ENCODE measurements at places on chromosomes 5 and 9.
A peak's percentile ranks its signal among the peaks of the same experiment; 100 is the strongest.

DNA sequence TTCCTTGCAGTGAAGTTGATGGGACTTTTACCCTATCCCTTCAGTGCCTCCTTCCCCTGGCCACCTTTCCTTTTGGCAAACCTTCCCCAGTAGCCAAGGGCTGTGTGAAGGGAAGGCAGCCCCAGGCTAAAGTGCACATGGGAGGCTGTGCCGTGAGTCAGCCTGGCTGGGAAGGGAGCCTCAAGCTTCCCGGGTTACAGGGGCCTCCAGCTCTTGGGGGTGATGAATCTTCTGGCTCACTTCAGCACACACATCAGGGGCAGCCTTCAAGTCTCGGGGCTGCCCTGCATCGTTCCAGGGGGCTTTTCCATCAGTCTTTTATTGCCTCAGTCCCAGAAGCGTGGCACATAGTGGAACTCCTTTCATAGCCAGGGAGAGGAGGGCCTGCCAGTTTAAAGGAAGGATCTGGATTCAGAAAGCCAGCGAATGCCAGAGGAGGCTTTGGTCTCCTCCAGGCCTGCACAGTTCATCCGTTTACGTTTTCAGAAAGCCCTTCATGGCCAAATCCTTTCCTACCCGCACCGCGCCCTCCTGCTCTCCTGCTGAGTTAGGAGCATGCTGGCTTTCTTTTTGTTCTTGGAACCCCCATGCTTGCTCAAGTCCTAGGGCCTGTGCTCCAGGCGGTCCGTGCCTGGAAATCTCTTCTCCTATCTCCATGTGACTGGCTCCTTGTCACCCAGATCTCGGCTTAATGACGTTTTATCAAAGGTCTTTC lies 134.8 kb upstream of the KLF4 start:
- no peak for DNase-seq

DNA sequence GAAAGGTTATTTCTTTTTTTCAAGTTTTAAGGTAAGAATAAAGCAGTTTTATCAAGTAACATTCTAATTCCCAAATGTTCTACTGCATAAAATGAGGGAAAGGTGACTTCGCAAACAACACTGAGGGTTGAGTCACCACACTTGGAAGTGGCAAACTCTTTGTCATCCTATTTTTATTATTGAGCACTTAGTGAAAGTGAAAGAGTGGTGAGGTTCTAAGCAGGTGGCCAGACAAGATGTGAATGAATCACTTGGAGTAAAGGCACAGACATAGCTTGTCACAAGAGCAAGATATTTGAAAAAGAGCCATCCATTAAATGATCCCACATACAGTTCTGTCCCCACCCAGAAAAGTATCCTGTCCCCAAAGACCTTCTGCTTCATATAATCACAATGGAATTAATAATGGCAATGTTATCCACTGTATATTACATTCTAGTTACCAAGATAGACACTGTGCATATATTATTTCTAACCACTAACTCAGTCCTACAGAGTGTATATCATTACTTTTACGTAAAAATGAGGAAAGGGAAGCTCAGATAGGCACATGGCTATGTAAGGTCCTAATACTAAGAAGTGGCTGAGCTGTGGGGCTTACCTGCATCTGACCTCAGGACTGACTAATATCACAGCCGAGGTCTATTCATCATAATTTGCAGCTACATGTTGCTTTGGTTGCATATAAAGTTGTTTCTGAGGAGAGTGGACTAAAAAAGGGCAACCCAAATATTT lies 730.4 kb upstream of the MEF2C start:
- DNase-seq, result no peak

DNA sequence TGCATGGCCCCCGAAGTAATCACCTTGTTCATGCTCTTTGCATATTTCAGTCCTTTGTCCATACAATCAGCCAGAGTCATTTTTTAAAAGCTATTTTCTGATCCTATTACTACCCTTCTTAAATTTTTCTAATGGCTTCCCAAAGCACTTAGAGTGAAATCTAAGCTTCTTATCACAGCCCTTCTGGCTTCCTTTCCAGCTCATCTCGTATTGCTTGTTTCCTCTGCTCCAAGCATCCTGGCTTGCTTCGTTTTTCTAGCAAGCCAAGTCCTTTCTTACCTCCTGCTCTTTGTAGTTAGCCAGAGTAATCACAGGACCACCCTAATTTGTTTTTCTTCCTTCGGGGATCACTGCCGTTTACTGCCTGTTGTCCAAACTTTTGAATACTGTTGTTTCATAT lies 453.3 kb downstream of the KIF4B start:
- DNase-seq, result no peak

DNA sequence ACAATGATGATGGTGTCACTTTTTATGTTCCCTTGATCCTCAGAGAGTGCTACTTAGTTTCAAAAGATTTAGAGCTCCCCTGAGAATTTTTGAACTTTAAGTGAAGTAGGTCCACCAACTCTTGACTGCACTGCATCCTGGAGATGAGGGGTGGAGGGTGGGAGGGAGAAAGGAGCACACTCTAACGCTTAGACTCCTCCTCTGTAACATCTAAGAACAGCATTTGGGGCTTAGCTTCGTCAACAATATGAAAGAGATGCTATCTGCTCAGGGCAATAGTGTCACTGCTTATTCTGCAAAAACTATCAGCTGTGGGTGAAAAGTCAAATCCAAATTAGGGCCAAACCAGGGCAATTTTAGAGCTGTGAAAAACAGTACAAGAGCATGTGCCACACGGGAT lies 242.8 kb upstream of the EFNA5 start:
- DNase-seq, result no peak

- no peak for DNase-seq
Observed at GRCh38 chr9:27538647-27539046, 9.0 kb upstream of the MOB3B start.

GRCh38 chr9:72315510-72316311 lies 49.3 kb downstream of the ZFAND5 start:
- DNase-seq, result peak; percentile 25

DNA sequence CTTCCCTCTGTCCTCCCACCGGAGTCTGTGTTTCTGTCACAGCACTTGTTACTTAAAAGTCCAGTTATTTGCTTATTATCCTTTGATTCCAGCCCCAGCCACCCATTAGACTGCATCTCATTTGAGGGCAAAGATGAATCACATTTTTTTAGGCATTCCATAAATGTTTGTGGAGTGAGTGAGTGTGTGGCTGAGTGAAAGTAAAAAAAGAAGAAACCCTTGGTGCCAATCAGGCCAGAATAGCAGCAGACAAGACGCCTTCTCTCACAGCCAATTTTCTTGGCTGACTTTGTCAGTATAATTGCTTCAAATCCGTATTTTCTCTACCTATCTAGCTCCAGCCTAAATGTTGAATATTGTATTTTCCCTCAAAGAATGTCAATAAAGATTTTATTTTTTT lies 613.0 kb upstream of the WWC1 start:
- no peak for DNase-seq

DNA sequence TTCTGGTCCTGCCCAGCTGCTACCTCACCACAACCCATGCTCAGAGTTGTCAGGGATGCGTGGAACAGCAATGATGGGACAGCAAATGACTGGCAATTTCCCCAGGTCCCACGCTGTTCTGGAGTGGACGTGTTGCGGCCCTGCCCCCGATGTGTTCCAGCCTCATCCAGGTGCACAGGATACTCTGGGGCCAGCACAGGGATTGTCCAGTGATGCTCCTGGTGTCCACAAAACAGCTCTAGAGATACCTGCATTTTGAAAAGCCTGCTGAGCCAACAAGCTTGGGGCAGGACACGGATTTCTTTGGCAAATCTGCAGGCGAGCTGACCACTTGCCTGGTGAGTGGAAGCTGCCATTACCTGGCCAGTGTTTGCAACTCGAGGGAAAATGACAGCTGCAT lies 88.7 kb downstream of the ANKRD33B start:
- no peak for DNase-seq

- no peak for DNase-seq
Observed at GRCh38 chr5:68381060-68381459, 165.5 kb downstream of the PIK3R1 start.

DNA sequence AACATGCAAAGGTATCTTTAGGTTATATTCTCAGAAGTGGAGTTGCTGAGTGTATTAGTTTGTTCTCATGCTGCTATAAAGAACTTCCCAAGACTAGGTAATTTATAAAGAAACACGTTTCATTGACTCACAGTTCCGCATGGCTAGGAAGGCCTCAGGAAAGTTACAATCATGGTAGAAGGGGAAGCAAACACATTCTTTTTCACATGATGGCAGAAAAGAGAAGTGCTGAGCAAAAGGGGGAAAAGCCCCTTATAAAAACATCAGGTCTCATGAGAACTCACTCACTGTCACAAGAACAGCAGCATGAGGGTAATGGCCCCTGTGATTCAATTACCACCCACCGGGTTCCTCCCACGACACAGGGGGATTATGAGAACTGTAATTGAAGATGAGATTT lies 163.6 kb upstream of the PRLR start:
- DNase-seq, result no peak

DNA sequence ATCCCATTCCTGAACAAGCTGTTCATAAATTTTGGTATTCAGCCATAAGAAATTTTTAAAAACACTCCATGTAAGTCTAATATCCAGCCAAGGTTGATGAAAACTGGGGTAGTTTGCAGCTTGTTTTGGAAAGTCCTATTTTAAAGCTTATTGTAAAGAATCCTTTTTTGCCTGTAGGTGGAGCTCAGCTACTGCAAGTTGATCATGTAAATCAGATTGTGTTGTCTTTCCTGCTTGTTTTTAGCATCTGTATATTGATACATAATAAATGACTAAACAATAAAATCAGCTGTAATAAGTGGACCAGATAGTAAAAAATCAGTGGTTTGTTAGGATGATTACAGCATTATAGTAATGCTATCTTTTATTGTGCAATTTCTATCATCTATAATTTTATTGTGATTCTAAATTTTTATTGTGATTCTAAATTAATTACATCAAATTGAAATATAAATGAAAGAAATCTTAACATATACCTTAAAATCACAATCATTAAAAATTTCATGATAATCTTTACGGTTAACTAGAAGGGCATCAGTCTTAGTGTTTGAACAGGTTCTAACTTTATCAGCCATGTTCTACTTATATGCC lies 42.4 kb downstream of the CWC27 start:
- no peak for DNase-seq

GRCh38 chr5:17096952-17097695 lies 120.3 kb upstream of the BASP1 start:
- peak; percentile 1 for DNase-seq

GRCh38 chr9:69020301-69021145 lies 6.6 kb upstream of the PRKACG start:
- no peak for DNase-seq

All from NCI-H2107 (cell line).